ENCODE measurements at places on chromosomes 1 and 21. TPM values are rescaled to one million over a fixed set of nuclear protein-coding genes. Genes with fewer than 3 reads are reported as not detected.

Gene ELAPOR1
- total RNA-seq: 2.0 TPM

Gene FABP3
- 0.93 TPM for total RNA-seq

Gene SNIP1
- total RNA-seq: 15.4 TPM

Gene KRTAP10-10
- not detected for total RNA-seq

Gene CHAF1B
- total RNA-seq: 19.4 TPM

Gene GREM2
- not detected for total RNA-seq

Gene E2F2
- 7.0 TPM for total RNA-seq

Gene LCE3E
- not detected for total RNA-seq

Gene ADAMTS1
- total RNA-seq: 6.7 TPM

Gene TRIM63
- total RNA-seq: not detected

Gene NEK2
- total RNA-seq: 93.3 TPM

Gene PTGFR
- total RNA-seq: not detected

Gene HOOK1
- 12.1 TPM for total RNA-seq

Gene MPC2
- total RNA-seq: 33.6 TPM

Gene PAPPA2
- total RNA-seq: 0.17 TPM

Gene VCAM1
- total RNA-seq: 2.1 TPM

Gene SPATA45
- total RNA-seq: not detected

Gene FAM163A
- total RNA-seq: 0.11 TPM

Gene GUCA2B
- not detected for total RNA-seq

Gene CXADR
- 226 TPM for total RNA-seq

Gene ASCL5
- total RNA-seq: not detected

Gene AIRE
- total RNA-seq: not detected

Gene AXDND1
- 0.77 TPM for total RNA-seq

Gene ZNF648
- total RNA-seq: 1.5 TPM

Gene MLLT11
- 37.0 TPM for total RNA-seq

Gene FAM151A
- total RNA-seq: not detected

Gene RNPEP
- total RNA-seq: 70.3 TPM

Gene S100A2
- not detected for total RNA-seq

Gene CLDN14
- total RNA-seq: not detected

Gene CTTNBP2NL
- 27.2 TPM for total RNA-seq

Gene SELENBP1
- total RNA-seq: 63.2 TPM

Gene LRRC39
- total RNA-seq: 0.87 TPM

Gene KRTAP13-3
- total RNA-seq: not detected

Gene NR1I3
- not detected for total RNA-seq

Gene TACSTD2
- not detected for total RNA-seq

Gene IGSF3
- total RNA-seq: 24.0 TPM

Gene LRRC38
- total RNA-seq: not detected

Gene JAM2
- total RNA-seq: 1.9 TPM

Gene EPRS1
- 92.9 TPM for total RNA-seq

Gene OR2T2
- not detected for total RNA-seq

Gene FAM131C
- 2.6 TPM for total RNA-seq
